Activated naive CD4-positive, alpha-beta T cell (primary cell): ENCODE measurements at places on chromosomes 5 and 9.

DNA sequence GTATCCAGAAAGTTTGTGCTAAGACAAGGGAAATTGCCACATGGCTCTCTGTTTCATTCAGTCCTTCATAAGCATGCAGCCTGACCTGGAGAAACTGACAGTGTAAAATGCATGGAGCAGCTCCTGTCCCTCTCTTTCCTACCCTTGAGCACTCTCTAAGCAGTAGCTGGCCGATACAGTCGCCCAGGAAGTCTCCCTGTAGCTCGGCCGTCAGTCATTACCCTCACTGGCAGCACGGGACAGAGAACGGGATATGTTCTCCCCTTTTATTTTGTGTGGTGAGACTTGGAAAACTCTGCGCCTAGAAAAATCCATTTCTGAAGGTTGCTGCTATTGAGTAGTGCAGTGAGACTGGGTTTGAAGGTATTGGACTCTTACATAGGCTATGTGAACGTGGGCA is 56.8 kb upstream of the KCNMB1 start:
- no peak for DNase-seq

GRCh38 chr9:19999491-20000057 is 210.7 kb upstream of the SLC24A2 start:
- DNase-seq = no peak

- no peak for DNase-seq
These were observed 76.0 kb upstream of the TBCA start for GRCh38 chr5:77852068-77852513.

GRCh38 chr5:82521431-82522051 is 243.4 kb upstream of the RPS23 start:
- no peak for DNase-seq

DNA sequence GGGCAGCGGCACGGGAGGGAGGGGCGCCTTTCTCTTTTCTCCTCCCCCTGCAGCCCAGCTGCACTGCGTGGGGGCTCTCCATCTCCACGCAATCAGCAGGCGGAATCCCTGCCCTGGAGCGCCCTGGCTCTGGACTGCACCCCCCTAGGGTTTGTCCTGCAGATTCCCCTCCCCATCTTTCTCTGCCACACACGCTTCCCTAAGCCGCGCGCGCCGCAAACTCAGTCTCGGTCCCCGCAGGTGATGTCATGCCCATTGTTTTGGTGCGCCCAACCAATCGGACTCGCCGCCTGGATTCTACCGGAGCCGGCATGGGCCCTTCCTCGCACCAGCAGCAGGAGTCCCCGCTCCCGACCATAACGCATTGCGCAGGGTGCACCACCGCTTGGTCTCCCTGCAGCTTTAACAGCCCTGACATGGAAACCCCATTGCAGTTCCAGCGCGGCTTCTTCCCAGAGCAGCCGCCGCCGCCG is at the start of gene KCNN2:
Gene KCNN2 (plus strand): TSS at position 347 of the 473 bp plus-strand sequence. CDS start 70 bp downstream, at position 417.
- DNase-seq = no peak

DNA sequence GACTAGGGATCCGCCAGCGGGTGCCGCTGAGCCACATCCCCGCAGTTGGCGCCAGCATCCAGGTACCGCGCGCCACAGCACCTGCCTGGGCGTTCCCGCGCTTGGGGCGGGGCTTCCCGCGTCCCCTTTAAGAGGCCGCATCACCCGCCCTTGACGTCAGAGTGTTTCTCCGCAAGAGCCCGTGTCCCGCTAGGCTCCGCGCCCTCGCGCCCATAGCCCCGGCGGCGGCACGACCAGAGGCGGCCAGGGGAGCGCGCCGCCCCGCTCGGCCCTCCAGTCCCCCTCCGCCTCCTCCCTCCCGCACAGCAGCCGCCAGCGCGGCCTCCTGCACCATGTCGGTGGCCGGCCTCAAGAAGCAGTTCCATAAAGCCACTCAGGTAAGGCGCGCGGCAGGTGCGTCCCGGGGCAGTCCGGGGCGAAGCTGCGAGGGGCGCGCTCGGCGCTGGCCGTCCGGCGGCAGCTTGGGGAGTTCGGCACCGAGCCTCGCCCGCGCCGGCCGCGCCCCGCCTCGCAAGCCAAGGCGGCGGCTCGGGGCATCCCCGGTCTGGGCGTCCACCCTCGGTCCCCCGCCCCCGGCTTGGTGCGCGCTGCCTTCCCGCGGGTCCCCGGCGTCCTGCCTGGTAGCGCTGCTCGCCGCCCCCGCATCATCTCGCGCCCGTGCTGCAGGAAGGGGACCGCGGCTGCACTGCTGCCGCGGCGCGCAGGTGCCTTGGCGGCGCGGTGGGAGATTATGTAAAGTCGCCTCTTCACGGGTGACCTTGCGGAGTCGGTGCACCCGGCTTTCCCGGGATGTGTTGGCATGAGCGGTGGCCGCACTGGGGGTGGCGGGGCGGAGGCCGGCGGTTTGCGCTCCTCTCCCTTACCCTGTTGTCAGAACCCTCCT is at the start of gene SH3GL2:
Gene SH3GL2 (plus strand): TSS at position 156 of the 883 bp plus-strand sequence.
- DNase-seq = no peak
